NCI-H1417 (cell line): ENCODE measurements at places on chromosomes 3 and 15.

DNA sequence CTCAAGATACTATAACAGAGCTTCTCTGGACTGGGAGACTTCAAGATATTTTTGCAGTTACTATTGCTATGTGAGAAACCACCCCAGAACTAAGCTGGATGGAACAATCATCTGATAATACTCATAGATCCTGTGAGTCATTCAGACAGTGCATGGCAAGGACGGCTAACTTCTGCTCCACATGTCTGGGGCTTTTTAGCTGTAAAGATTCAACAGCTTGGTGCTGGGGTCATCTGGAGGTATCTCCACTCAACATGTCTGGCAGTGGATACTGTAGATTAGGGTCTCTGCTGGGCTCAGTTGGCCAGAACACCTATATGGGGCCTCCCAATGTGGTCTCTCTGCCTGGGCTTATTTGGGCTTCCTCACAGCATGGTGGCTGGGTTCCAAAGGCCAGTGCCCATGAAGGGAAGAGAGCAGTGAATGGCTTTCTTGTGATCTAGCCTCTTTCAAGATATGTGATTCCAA is 117.3 kb upstream of the SLC7A14 start:
- DNase-seq: no peak

DNA sequence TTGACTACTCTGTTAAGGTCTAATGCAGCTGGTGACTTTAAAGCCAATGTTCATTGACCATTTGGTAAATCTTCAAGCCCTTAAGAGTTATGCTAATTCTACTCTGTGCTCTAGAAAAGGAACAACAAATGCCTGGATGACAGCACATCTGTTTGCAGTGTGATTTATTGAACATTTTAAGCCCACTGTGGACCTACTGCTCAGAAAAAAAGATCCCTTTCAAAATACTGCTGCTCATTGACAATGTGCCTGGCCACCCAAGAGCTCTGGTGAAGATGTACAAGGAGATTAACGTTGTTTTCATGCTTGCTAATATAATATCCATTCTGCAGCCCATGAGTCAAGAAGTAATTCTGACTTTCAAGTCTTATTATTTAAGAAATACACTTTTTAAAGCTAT is 110.8 kb downstream of the TBC1D5 start:
- DNase-seq: no peak

- DNase-seq: no peak
Observed at GRCh38 chr3:33299395-33300081, 22.3 kb downstream of the FBXL2 start.

DNA sequence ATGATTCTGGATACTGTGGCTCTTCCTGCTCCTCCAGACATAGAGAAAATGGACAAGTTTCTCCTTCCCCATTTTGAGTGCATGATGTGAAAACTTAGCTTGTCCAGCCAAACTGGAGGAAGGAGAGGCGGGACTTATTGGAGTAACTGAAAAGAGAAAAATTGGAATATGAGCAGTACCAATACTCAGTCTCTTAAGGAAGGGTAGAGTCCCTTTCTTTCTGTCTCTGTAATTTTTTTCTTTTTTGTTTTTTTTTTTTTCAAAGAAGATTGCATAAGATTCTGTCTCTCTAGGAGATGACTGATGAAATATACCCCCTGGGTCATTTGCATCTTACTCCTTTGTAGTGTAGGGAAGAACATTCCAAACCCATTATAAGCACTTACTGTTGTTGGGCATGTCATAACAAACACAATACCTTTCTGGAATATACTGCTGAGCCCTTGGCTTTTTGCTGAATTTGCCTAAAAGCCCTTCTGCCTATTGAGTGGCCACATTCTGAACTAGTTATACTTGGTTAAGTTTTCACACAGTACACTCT is 498.1 kb upstream of the TPRG1 start:
- DNase-seq: no peak

DNA sequence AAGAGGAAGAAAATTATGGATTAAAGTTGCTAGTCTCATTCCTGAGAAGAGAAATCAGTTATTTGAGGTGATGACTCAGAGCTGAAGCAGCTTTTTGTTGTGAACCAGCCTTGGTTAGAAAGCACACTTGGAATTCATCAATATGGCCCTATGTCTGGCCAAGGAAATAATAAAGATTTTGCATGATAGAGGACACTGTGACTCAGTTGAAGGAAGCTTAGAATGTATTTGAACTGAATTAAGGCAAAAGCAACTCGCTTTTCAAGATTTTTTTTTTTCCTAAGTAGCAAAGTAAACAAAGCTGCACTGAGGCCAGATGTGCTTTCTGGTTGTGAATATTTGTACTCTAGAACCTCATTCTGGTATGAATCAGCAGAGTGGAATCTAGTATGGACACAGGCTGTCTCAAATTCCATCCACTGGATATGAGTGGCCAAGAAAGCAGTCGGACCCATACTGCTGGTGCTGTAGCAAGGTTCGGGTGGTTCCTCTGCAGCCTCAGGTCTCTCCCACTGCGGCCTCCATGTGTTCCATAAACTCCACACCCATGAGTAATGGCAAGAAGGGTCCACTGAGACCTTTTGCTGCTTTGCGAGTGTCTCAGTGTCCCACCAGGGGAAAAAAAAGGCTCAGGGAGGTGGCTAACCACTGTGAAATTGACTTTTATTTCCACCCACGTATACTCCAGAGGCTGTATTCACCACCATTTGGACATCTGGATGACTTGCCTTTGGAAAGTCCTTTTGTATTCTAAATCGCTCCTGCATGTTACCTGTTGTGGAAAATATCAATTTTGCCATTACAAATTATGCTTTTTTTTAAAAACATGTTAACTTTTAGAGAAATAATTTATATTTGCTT is 53.1 kb downstream of the TGFBR2 start:
- DNase-seq: no peak

GRCh38 chr15:93036951-93037819 is 51.8 kb downstream of the RGMA start:
- peak; percentile 21 for DNase-seq

DNA sequence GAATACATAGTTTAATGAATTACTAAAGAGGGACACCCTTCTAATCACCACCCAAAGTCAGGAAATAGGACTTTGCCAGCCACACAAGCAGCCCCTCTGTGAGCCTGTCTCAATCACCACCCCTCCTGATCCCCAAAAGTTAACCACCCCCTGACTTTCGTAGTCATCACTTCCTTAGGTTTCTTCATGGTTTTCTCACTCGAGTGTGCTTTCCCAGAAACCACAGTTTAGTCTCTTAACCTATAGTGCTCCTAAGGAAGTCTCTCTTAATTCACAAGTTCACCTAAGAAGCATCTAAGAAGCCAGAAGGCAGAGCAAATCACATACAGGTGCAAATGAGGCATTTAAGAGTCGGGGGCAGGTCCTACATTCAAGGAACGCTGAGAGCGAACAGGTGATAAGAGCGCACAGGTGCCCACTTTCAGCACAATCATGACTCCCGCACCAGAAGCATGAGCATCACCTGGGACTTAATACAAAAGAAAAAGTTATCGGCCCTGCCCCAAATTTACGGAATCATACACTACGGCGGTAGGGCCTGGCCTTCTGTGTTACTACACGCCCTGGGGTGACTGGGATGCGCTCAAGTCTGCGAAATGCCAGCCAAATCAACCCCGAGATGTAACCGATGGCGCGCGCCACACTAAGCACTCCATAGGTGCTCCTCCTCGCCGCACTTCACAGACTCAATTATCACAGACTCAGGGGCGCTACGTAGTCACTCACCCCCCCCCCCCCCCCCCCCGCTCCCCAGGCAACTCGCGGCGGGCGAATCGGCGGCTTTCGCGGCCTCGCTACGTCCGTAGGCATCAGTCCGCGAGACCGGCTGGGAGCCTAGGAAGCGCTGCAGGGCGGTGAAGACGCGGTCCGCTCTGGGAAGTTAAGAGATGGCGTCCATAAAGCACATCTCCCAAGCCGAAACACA is 815 bp downstream of the ULK4 start:
- peak; percentile 46 for DNase-seq

GRCh38 chr3:41717641-41718040 is 244.3 kb downstream of the ULK4 start:
- DNase-seq: no peak

- no peak for DNase-seq
Observed at GRCh38 chr3:105304487-105304886, 62.2 kb upstream of the ALCAM start.
